ENCODE measurements at places on chromosomes 7 and 10. TPM values are rescaled to one million over a fixed set of nuclear protein-coding genes. Genes with fewer than 3 reads are reported as not detected.

DNA sequence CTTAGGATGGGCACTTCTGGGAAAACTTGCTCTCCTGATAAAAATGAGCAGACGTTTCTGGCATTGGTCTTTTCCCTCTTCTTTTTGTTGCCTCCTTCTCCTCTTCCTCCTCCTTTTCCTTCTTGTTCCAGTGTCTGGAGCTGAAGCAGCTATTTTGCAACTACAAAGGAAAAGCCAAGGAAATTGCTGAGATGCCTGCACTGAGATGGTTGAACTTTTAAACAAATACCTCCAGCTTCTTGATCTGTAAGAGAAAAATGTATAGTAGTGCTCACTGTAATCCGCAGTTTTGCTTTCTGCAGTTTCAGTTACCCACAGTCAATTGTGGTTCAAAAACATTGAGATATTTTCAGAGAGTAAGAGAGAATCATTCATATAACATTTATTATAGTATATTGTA lies 7.5 kb upstream of the SND1 start:
- no peak for DNase-seq

DNA sequence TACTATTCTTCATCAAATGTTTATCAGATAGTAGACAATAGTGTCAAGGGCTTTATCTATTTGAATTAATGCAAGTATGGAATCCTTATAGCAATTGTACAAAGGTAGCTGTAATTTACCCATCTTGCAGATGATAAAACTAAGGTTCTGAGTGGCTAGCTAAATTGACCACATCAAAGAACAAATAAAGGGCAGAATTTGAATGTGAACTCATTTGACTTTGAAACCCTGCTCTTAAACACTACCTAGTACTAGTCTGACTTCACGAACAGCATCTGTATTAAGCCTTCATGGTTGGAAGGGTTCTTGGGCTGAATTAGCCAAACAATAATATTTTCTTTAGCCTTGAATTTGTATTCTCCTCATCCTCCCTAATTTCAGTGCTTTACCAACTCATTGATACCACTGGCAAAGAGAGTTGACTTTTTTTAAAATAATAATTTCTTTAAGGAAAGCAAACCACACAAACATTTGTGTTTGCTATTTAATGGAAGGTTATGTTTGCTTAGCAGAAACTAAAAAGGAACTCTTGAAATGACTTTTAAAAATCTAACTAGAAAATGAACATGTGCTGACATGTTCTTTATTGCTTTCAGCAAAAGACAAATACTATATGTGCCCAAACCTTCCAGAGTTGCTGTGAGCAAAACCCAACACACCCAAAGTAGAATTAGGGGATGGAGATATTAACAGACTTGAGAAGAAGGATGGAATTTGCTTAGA lies 322.6 kb downstream of the RNLS start:
- DNase-seq: no peak

LIPF gene
- not detected for total RNA-seq

CLDN12 gene
- total RNA-seq: 56.8 TPM

GRCh38 chr7:130342701-130343380 lies 1.8 kb upstream of the CPA5 start:
- DNase-seq: no peak

FAM24B gene
- total RNA-seq: not detected

DNA sequence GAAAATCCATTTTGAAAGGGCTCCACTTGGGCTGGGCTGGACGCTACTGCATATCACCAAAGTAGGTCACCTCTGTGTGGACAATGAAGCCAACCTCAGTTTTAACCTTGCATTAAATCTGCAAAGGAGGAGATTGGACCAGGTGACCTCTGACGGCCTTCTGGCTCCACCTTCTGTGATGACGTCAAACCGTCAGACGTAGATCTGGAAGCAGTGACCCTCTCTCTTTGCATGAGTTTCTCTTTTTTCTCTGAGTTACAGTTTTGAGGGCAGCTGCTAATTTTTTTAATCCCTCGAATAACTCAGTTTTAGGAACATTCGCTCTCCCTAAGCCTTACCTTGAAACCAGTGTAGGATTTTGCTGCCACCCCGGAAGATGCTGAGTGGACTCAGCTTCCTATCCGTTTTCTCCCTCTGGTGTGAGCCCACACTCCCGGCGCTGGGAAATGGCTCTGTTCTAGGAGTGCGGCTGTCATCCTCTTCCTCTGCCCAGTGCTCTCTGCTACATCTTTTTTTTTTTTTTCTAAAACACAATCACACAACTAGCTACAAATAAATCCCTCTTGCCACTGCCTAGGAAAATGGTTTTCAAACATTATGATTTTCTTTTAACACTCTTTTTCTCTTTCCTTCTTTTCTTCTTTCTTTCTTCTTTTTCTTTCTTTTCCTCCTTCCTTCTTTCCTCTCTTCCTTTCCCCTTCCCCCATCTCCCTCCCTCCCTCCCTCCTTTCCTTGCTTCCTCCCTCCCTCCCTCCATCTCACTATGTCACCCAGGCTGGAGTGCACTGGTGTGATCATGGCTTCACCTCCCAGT lies 27.7 kb upstream of the NMT2 start:
- no peak for DNase-seq

- no peak for DNase-seq
These were observed 138.0 kb downstream of the SRPK2 start for GRCh38 chr7:105250706-105251105.

DNA sequence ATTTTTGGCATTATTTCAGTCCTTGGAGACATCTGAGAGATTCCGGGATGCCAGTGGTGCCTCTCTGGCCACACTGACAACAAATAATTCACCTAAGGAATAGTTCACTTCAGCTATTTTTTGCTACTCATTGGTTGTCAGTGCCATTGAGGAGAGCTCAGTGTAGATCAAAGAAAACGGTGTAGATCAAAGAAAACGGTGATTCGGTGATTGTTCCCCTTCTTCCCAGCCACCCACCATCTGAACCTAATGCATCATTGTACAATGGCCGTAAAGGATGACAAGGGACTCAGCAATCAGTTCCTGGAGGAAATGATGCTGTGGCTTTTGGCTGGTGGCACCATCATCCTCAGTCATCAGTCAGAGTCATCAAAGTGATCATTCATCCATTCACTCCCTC lies 80.6 kb downstream of the PTPRZ1 start:
- no peak for DNase-seq

DNA sequence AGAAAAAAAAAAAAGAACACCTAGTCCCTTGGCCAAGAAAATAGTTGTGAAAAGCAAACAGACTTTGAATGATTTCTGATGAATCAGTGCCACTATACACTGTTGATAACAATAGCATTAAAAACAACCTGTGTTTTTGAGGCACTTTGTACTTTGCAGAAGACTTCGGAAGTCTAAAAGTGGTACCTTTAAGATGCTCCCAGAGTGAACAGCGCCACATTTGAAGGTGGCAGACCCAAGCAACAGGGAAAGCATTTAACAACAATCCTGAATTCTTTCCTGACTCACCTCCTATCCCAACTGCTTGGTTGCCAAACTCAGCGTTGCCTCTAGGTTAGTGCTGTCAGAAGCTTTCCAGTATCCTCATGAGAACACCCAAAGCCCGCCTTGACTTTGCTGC lies 102.5 kb upstream of the CCDC6 start:
- DNase-seq: peak; percentile 55

- DNase-seq: peak; percentile 73
These were observed 4.8 kb upstream of the POLR1F start for GRCh38 chr7:19713676-19714075.

FBXO24 gene
- 0.29 TPM for total RNA-seq
